ENCODE measurements at places on chromosomes 2 and 18.

DNA sequence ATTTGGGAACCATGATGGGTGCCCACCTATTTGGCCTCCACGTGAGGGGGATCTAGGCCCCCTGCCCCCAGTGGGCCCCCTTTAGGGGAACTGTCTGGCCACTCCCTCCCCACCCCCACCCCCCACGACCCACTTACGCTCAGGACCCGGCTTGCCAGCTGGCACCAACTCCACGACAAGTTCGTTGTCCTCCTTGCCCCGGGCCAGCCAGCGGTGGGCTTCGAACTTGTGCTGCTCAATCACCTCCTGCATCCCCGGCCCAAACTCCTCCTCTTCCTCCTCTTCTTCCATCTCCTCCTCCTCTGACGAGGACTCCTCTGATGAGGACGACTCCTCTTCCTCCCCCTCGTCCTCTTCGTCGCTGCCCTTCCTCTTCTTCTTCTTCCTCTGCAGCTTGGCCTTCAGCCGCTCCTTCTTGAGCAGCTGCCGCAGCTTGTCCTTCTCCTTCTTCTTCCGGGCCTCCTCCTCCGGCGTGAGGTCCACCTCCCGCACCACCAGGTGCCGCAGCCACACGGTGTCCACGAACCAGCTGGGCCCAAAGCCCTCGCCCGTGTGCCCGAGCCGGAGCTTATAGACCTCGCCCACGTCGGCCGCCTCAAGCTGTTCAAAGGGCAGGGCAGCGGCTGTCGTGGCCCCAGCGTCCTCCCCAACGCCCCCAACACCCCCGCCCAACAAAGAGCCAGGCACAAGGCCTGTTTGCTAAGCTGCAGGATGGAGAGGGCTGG, 96.9 kb downstream of the LOXHD1 start:
- no peak for DNase-seq
- no peaks in the 10 kb centered on the region for H3K4me1 ChIP-seq
- no peaks in the 10 kb centered on the region for H3K27me3 ChIP-seq
- no peak overlapping the region for H3K4me3 ChIP-seq
- H3K36me3 ChIP-seq, result no peaks in the 10 kb centered on the region
- H3K27ac ChIP-seq, result no peak overlapping the region

GRCh38 chr2:81576713-81577112, 1272.2 kb upstream of the LRRTM1 start:
- H3K36me3 ChIP-seq, result no peaks in the 10 kb centered on the region
- H3K4me3 ChIP-seq, result no peak overlapping the region
- no peak overlapping the region for H3K27ac ChIP-seq
- H3K27me3 ChIP-seq, result no peaks in the 10 kb centered on the region
- DNase-seq, result no peak
- no peaks in the 10 kb centered on the region for H3K4me1 ChIP-seq

- H3K4me3 ChIP-seq, result no peak overlapping the region
- H3K36me3 ChIP-seq, result no peaks in the 10 kb centered on the region
- H3K27me3 ChIP-seq, result no peaks in the 10 kb centered on the region
- DNase-seq, result no peak
- no peak overlapping the region for H3K27ac ChIP-seq
Observed at GRCh38 chr2:152298754-152299153, 36.2 kb upstream of the FMNL2 start.

- H3K36me3 ChIP-seq, result no peaks in the 10 kb centered on the region
- no peaks in the 10 kb centered on the region for H3K4me1 ChIP-seq
- H3K27ac ChIP-seq, result no peak overlapping the region
- no peaks in the 10 kb centered on the region for H3K27me3 ChIP-seq
Observed at GRCh38 chr2:14303366-14304115, 329.0 kb upstream of the LRATD1 start.

GRCh38 chr2:98282109-98282508, 64.1 kb upstream of the CNGA3 start:
- H3K4me1 ChIP-seq, result 0 out of 2 replicates have a peak, but pooled peaks cover 2% of the 10 kb centered on the region
- H3K36me3 ChIP-seq, result no peaks in the 10 kb centered on the region
- H3K27ac ChIP-seq, result no peak overlapping the region

DNA sequence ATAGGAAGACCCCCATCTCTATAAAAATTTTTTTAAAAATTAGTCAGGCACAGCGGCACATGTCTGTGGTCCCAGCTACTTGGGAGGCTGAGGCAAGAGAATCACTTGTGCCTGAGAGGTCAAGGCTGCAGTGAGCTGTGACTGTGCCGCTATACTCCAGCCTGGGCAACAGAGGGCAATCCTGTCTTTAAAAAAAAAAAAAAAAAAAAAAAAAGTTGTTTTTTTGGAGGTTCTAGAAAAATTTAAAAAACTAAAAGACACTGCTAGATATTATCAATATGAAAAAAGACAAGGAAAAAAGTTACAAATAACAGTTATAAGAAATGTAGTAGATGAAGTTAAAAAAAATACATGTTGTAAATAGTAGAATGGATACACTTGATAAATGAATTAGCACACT, 56.1 kb upstream of the C2orf15 start:
- H3K4me1 ChIP-seq, result no peaks in the 10 kb centered on the region
- no peak overlapping the region for H3K27ac ChIP-seq
- H3K27me3 ChIP-seq, result no peaks in the 10 kb centered on the region
- no peaks in the 10 kb centered on the region for H3K36me3 ChIP-seq

GRCh38 chr18:3121259-3121658, 98.5 kb downstream of the MYOM1 start:
- H3K27ac ChIP-seq, result no peak overlapping the region
- H3K4me1 ChIP-seq, result 0 out of 2 replicates have a peak, but pooled peaks cover 1% of the 10 kb centered on the region
- no peak for DNase-seq
- no peaks in the 10 kb centered on the region for H3K36me3 ChIP-seq
- H3K27me3 ChIP-seq, result no peaks in the 10 kb centered on the region

GRCh38 chr2:1745171-1746023, 1.1 kb upstream of the PXDN start:
- H3K27me3 ChIP-seq, result no peaks in the 10 kb centered on the region
- H3K4me3 ChIP-seq, result no peak overlapping the region
- H3K36me3 ChIP-seq, result no peaks in the 10 kb centered on the region
- DNase-seq, result no peak

DNA sequence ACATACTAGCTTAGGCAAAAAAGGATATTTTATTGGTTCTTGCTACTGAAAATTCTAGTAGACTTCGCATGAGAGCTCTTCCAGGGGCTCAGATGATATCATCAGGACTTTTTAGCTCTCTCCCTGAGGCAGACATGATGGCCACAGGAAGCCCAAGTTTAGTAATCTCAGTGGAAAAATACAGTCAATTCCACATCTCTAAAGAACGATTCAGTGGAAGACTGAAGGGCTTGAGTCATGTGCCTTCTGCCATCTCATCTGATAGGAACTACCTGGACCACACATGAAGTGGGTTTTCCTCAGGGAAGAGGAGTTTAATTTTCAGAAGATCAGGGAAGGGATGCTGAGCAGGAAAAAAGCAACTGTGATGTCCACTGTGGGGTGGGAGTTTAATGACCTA, 117.3 kb downstream of the TTC27 start:
- no peak for DNase-seq
- H3K4me1 ChIP-seq, result no peaks in the 10 kb centered on the region
- no peaks in the 10 kb centered on the region for H3K36me3 ChIP-seq
- H3K27me3 ChIP-seq, result no peaks in the 10 kb centered on the region

- no peaks in the 10 kb centered on the region for H3K4me1 ChIP-seq
- H3K27ac ChIP-seq, result no peak overlapping the region
- no peak overlapping the region for H3K4me3 ChIP-seq
- no peaks in the 10 kb centered on the region for H3K27me3 ChIP-seq
- no peaks in the 10 kb centered on the region for H3K36me3 ChIP-seq
- DNase-seq, result no peak
Observed at GRCh38 chr2:100752628-100753333, 67.2 kb upstream of the NPAS2 start.

DNA sequence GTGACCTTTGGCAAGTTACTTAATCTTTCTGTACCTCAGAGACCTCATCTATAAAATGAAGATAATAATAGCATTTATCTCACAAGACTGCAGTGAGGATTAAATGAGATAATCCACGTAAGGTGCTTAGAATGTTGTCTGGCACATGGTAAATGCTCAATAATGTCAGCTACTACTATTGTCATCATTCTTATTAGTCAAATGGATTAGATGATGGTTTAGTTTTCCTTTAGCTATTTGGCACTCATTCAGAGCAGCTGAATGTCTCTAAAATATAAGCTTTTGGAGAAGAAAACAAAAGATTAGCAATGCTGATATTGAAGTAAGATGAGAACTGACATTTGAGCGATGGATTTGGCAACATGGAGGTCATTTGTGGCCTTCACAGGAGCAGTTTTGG, 125.1 kb downstream of the AQP4 start:
- no peaks in the 10 kb centered on the region for H3K36me3 ChIP-seq
- H3K27ac ChIP-seq, result no peak overlapping the region
- H3K4me3 ChIP-seq, result no peak overlapping the region
- H3K4me1 ChIP-seq, result peaks cover 1% of the 10 kb centered on the region

- no peak overlapping the region for H3K27ac ChIP-seq
- no peak overlapping the region for H3K4me3 ChIP-seq
- no peaks in the 10 kb centered on the region for H3K27me3 ChIP-seq
- H3K36me3 ChIP-seq, result no peaks in the 10 kb centered on the region
- no peaks in the 10 kb centered on the region for H3K4me1 ChIP-seq
Observed at GRCh38 chr2:7146151-7146550, 228.9 kb downstream of the RNF144A start.

DNA sequence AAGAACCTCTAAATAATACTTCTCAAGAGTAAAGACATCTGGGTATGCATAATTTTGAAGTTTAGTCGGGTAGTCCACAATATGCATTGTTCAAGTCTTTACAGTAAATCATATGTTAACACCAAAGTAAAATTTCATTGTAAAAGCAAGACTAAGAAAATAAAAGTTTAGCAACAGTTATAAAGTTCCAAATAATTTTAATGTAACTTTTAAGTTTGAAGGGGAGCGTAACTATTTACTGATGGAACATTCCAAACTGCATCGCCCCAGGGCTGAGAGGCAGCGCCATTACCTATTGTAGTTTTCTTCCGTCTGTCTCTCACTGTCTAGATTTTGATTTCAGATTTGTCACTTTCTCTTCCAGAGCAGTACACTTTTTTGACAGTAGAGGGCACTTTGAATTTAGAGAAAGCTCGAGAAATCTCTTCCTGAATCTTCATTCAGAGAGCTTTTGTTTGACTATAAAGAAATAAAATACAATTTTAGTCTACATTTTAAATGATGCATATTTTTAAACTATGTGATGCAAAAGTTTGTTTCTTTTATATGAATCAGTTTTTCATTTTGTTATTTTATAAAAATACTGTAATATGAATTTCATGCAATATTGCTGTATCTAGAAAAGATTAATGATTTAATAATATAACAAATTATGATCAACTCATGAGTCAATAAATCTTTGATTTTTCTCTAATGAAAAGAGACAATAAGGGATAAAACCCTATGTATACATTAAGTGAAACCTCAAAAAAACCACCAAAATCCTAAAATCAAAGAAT, 389.8 kb downstream of the FIGN start:
- no peak overlapping the region for H3K27ac ChIP-seq
- no peak for DNase-seq
- H3K36me3 ChIP-seq, result no peaks in the 10 kb centered on the region
- no peak overlapping the region for H3K4me3 ChIP-seq
- no peaks in the 10 kb centered on the region for H3K4me1 ChIP-seq

DNA sequence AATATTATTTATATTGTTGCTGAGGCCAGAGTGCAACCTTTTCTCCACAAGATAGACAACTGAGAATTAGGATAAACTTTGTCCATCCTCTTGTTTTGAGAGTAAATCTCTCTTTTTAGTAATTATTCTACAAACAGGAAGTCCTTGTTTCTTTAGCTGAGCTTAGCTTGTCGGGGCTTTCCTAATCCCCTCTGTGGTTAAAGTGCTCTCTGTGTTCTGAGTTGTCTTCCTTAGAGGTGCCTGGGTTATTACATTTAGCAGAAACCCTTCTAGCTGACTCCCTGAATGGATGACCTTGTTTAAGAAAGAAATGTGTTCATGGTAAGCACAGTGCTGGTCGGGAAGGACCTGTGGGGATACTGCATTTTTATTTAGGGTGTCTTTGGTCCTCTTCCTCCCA, 12.7 kb downstream of the USP39 start:
- H3K36me3 ChIP-seq, result peaks cover 17% of the 10 kb centered on the region
- no peaks in the 10 kb centered on the region for H3K27me3 ChIP-seq
- H3K4me1 ChIP-seq, result no peaks in the 10 kb centered on the region
- H3K4me3 ChIP-seq, result no peak overlapping the region
- DNase-seq, result no peak

DNA sequence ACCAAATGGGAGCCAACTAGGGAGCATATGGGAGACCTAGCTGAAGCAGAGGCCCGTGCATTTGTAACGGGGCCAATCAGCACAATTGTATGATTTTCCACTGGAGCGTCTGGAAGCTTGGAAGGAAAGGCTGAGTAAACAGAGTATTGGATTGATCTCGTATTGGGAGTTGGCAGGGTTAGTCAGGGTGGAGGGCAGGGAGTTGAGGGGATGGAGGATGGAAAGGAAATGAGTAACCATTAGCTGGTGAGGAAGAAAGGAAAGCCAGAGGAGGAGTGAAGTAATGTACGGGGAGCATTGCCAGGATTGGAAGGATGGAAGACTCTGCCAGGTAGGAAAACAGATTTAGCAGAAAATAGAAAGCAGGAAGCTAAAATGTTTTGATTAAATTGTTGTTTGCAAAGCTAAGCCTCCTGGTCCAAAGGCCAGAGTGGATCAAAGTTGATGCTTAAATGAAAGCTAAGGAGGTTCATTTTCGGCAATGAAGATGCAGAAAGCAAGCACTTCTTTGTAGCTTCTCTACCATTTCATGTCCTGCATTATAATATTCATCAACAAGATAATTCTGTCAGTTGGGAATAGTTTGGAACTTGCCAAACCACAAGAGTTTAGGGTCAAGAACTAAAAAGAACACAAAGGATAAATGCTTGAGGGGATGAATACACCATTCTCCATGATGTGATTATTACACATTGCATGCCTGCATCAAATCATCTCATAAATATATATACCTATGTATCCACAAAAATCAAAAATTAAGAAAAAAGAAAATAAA, 75.6 kb upstream of the TTN start:
- H3K36me3 ChIP-seq, result no peaks in the 10 kb centered on the region
- H3K4me1 ChIP-seq, result no peaks in the 10 kb centered on the region
- H3K4me3 ChIP-seq, result no peak overlapping the region
- no peaks in the 10 kb centered on the region for H3K27me3 ChIP-seq
- no peak for DNase-seq
- no peak overlapping the region for H3K27ac ChIP-seq

GRCh38 chr2:36339607-36340218, 15.9 kb upstream of the CRIM1 start:
- H3K36me3 ChIP-seq, result no peaks in the 10 kb centered on the region
- no peak overlapping the region for H3K27ac ChIP-seq
- DNase-seq, result no peak
- H3K27me3 ChIP-seq, result no peaks in the 10 kb centered on the region
- H3K4me1 ChIP-seq, result no peaks in the 10 kb centered on the region
- no peak overlapping the region for H3K4me3 ChIP-seq

GRCh38 chr2:214533541-214533940, 122.7 kb downstream of the VWC2L start:
- no peaks in the 10 kb centered on the region for H3K4me1 ChIP-seq
- DNase-seq, result no peak
- no peak overlapping the region for H3K27ac ChIP-seq
- no peaks in the 10 kb centered on the region for H3K27me3 ChIP-seq

GRCh38 chr18:78703291-78703690, 276.3 kb upstream of the SALL3 start:
- no peaks in the 10 kb centered on the region for H3K36me3 ChIP-seq
- no peak overlapping the region for H3K4me3 ChIP-seq
- DNase-seq, result no peak
- no peak overlapping the region for H3K27ac ChIP-seq
- H3K27me3 ChIP-seq, result no peaks in the 10 kb centered on the region
- peaks cover 1% of the 10 kb centered on the region for H3K4me1 ChIP-seq

All from iPS DF 6.9 (cell line).